Foreskin keratinocyte (primary cell): ENCODE measurements at places on chromosomes 6 and 20. TPM values are rescaled to one million over a fixed set of nuclear protein-coding genes. Genes with fewer than 3 reads are reported as not detected.

- DNase-seq, result no peak
Observed at GRCh38 chr6:12034349-12034748, 22.2 kb downstream of the HIVEP1 start.

DNA sequence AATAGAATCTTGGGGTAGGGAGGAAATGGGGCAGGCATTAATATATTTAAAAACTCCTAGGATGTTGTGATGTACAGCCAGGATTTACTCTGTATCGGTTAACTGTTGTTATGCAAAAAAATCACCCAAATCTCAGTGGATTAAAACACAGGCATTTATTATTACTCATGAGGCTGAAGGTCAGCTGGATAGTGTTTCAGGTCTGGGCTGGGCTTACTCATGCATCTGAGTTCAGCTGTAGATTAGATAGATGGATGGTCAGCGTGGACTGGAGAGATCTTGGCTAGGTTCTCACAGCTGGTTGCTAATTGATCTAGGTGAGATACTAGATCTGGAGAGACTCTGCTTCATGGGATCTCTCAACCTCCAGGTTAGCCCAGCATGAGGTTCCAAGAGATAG, 131.4 kb downstream of the BTBD3 start:
- DNase-seq, result no peak

GRCh38 chr6:37149745-37150144, 20.2 kb upstream of the PIM1 start:
- DNase-seq, result no peak

DNA sequence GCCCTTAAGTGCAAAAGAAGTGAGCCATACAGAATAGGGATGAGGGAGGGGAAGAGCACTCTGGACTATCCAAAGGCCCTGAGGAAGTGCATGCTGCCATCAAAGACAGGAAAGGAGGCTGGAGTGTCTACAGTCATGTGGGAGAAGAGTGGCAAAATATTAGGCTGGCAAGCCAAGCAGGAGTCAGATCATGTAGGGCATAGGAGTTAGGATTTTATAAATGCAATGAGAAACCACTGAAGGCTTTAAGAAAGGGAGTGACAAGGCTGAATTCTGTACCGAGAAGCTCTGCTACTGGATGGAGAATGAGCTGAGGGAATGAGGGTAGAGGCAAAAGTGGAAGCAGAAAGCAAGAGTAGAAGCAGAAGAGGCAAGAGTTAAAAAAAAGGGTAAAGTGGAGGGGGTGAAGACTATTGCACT, 2.3 kb downstream of the ZSCAN31 start:
- no peak for DNase-seq

GRCh38 chr20:2798814-2799213, 1.6 kb downstream of the CPXM1 start:
- DNase-seq, result no peak

- DNase-seq, result no peak
Observed at GRCh38 chr6:74050921-74051320, 354.9 kb downstream of the CD109 start.

DNA sequence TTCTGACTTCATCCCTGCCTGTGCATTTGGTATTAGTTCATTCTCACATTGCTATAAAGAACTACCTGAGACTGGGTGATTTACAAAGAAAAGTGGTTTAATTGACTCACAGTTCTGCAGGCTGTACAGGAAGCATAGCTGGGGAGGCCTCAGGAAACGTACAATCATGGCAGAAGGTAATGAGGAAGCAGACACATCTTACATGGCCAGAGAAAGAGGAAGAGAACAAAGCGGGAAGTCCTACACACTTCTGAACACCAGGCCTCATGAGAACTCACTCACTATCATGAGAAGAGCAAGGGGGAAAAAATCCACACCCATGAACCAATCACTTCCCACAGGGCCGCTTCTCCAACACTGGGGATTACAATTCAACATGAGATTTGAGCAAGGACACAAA, 303.9 kb downstream of the CBLN4 start:
- DNase-seq, result no peak

DNA sequence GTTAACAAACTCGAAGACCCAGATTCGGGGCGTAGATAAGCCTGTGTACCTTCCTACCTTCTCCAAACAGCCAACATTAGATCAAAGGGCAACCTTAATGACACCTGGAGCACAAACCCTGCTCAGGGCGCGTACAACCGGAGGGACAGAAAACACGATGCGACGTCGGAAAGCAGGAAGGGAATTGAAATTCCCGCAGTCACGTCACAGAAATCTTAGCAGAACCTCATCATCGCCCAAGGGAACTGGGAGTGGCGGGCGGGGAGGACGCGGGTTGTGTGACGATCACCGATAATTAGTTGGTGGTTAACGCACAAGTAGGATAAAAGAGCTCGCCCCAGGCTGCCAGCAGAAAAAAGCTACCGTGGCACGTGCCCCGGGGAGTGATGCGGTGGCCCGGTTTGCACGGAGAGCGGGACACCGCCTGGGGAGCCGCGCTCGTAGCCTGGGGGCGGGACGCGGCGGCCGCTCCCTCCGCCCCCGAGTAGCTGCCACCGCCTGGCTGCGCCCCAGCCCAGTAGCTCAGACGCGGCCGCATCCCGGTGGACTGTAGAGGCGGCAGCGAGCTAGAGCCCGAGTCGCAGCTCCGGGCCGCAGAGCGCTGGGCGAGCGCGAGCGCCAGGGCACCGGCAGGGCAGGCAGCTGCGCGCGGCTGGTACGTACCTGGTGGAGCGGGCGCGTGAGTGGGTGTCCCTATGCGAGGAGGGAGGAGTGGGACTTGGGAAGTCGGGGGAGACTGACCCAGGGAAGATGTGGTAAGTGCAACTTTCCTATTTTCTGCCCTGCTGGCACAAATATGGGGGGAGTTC, at the start of gene PKIB:
TSS of gene PKIB (plus strand) at position 525 of the 809 bp plus-strand sequence. CDS start 107,390 bp downstream, outside the sequence.
- DNase-seq, result peak; percentile 22

DNA sequence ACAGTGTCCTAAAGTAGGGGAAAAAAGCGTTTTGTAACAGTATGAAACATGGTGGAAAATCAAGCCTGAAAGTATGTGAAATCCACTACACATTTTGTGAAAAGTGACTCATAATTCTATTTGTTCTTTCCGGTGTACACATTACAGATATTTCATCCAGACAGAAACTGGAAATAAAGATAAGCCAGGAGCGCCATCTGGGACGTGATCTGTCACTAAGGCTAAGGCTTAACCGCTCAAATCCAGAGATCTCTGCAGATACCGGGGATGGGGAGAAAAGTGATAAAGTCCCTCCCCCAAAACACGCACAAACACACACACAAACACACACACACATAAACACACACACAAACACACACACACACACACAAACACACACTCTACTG, 26.6 kb upstream of the SRSF6 start:
- no peak for DNase-seq

DNA sequence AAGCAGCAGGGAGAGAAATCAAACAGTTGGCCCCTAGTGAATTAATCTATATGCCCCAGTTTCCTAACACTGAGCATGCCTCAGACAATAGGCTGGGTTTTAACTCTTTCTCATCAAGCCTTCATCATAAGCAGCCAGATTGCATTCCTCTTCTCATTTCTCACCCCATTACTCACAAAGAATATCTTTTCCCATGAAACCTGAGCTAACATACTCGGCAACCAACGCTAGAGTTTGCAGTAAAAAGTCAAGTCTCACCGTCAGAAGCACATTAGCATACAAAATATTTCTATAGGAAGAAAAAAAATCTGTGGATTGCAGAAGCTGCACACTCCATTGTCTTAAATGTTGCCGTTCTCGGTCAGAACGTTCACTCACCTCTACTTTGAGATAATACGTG, 429.9 kb upstream of the ARID1B start:
- DNase-seq, result no peak

GRCh38 chr20:58635279-58635665, 15.8 kb upstream of the STX16 start:
- DNase-seq, result no peak

DNA sequence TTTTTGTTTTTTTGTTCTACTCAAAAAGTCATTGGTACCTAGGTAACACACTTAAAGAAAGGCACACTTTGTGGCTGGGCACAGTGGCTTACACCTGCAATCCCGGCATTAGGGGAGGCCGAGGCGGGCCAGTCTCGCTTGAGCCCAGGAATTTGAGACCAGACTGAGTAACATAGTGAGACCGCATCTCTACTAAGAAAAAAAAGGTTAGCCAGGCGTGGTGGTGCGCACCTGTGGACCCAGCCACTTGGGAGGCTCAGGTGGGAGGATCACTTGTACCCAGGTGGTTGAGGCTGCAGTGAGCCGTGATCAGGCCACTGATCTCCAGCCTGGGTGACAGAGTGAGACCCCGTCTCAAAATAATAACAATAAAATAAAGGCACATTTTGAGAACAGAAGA, 67.4 kb upstream of the BHLHE23 start:
- DNase-seq, result no peak

The CALHM5 gene
- 0.11 and 0.20 TPM in 2 replicates for total RNA-seq

The TBXT gene
- not detected in 2 replicates for total RNA-seq

The C6orf58 gene
- 0.07 and 0.10 TPM in 2 replicates for total RNA-seq

The RSPO4 gene
- total RNA-seq, result not detected in 2 replicates

The CD40 gene
- 10.9 and 14.3 TPM in 2 replicates for total RNA-seq
